Stimulated activated CD8-positive, alpha-beta memory T cell treated with anti-CD3 and anti-CD28 coated beads, Interleukin-12 subunit alpha, Interleukin-12 subunit beta, amount 100 ng/mL, for 4 hours (primary cell): ENCODE measurements at places on chromosomes 7 and 10.

- no peak for DNase-seq
Measured at GRCh38 chr7:94182066-94182465, 177.9 kb upstream of the BET1 start.

- DNase-seq: no peak
Measured at GRCh38 chr7:103009466-103010185, 65.0 kb downstream of the FBXL13 start.

GRCh38 chr10:77305650-77306632, 331.7 kb downstream of the KCNMA1 start:
- DNase-seq: no peak

DNA sequence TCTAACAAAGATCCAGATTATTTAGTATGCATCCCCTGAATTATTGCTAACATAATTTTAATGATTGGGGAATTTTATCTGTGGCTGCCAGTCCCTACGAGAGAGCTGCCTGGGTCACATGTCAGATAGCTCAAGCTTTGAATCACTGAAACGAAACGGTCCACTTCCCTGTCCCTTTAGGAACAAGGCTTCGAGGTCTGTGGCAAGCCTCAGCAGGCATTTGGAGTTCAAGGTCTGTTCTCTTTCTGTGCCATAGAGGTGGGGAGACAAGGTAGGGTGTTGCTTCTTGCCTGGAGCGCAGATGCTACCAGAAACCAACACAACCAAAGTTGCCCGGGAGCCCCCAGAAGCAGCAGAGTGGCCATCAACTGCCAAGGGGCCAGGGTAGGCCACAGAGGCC, 13.9 kb upstream of the SH2D4B start:
- DNase-seq: no peak

- DNase-seq: no peak
Measured at GRCh38 chr7:148395352-148395811, 195.2 kb upstream of the C7orf33 start.

DNA sequence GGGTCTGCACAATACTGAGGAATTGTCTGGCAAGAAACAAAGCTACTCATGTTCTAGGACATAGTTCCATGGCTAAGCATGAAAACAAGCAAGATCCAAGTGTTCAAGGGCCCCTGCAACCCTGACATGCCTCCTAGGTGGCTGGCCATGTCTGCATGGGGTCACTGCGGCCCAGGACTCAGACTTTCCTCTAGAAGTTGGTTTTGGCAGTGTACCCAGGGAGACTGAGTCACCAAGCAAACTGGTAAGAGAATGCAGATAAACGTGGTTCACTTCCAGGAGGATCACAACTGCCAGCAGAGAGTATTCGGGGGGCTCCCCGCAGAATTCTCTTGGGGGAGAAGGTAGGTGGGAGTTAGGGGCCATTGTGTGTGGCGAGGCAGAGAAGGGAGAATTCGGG, 7.4 kb upstream of the PFKFB3 start:
- no peak for DNase-seq

GRCh38 chr10:10055656-10056442, 961.8 kb upstream of the CELF2 start:
- no peak for DNase-seq

DNA sequence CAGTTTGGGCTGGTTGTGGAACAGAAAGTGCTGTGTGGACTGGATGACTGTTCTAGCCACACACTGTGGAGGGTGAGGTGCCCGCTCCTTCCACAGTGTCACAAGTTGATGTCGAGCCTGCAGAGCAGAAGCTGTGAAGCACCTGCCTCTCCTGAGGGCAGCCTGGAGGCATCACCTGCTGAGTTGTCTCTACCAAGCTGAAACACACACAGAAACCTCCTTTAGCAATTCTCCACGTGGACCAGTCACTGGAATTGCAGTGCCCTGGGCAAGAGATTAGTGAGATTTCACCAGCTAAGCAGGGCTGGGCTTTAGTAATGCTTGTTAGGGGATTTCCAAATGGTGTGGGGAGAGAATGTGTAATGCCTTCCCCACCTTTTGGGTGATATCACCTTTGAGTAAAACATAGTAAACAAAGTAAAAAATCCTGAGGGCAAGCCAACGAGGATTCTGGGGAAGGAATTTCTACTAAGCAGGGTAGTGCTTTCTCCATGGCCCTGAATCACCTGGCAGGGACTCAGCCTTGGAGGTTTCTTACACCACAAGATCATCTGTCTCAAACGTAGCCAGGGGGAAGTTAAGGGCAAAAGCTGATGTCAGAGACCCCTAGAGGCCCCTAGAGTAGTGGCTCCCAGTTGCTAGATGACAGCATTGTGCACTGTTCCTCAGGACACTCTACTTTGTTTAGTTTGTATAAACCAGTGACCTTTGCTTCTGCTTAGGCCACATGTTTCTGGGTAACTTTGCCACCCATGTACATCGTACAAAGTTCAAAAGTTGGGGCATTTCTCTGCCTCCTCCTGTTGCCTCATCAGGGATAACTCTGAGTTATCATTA, 233.1 kb upstream of the IGFBP3 start:
- no peak for DNase-seq

DNA sequence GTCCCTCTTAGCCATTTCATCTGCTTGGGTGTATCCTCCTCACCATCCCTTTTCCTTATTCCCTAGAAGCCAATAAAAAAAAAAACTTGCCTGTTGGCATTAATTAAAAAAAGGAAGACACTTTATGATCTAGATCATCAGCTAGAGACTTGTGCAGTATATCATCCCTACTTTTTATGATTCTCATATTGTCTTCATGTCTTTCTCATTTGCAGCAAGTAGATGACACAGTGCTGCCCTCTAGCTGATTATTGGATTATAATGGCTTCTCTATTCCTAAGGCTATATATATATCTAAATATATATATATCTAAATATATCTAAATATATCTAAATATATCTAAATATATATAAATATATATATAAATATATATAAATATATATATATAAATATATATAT, 272.4 kb upstream of the LRGUK start:
- DNase-seq: no peak

- no peak for DNase-seq
Measured at GRCh38 chr7:69714886-69715576, 116.8 kb downstream of the AUTS2 start.

DNA sequence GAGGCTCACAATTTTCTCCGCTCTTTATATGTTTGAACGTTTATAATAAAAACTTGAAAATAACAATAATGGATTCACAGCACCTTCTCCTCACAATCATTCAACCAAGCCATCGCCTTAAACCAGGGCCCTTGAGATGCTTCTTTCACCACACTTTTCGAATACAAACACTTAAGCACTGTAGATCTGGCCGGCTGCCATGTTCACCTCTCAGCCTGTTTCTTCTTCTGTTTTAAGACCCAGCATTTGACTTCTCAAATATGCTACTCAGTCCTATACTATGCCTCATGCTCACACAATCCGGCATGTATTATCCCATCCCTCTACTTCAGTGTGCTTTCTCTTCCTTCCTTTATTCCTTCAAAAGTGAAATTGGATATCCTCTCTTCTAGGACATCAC, 280.6 kb downstream of the TFEC start:
- DNase-seq: no peak

DNA sequence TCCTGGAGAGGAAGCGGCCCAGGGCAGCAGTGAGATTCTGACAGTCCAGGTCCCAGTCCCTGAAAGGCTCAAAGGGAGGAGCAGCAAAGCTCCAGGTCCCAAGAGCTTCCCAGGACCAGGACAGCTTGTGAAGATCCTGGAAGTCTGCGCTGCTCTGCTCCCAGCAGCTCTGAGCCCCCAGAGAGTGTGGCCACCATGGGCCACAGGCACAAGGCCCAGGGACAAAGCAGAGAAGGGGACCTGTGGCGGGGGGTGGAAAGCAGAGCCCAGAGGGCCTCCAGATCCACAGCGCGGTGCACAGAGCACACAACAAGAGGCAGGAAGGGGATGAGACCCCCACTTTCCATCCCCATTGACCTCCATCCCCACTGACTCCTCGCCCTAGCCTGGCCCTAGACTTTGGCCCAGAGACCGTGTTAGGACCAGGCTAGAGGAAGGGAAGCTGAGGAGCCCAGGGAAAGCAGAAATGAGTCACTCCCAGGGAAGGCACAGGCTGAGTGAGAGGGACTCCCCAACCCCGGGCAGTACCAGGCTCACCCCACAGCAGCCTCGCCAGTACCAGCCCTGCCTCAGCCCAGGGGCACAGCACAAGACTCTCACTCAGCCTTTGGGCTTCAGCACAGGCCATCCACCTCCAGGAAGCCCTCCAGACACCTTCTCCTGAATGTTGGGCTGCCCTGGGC, 75.5 kb downstream of the GRID1 start:
- DNase-seq: no peak

DNA sequence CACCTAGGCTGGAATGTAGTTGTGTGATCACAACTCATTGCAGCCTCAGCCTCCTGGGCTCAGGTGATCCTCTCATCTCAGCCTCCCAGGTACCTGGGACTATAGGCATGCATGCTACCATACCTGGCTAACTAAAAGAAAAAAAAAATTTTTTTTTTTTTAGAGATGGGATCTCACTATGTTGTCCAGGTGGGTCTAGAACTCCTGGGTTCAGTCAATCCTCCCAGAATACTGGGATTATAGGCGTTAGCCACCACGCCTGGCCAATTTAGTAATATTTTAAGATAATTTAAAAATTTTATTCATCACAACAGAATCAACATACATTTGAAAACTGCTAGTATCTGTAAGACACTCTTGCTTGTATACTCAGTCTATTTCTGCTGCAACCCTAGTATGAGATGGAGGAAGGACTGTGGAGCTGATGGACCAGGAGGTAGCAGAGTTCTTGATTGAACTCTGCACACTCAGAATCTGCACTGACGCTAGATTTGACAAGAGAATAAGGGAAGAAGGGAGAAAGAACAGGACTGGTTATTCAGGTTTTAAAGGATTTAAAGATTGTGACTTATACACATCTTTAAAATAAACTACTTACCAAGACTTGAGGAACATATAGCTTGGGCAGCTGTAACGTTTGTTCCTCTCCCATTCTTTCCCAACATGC, 57.6 kb downstream of the VCL start:
- no peak for DNase-seq

DNA sequence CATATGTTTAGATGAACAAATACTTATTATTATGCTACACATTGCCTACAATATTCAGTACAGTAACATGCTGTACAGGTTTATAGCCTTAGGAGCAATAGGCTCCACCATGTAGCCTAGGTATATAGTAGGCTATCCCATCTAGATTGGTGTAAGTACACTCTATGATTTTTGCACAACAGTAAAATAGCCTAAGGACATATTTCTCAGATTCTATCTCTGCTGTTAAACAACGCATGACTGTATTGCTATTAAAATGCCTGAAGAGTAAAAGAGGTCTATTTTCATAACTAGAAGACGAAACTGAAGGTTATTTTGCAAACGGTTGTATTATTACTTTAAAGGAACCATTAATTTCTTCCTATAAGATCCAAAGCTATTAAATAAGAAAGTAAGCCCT, 88.3 kb downstream of the SEMA3A start:
- no peak for DNase-seq

GRCh38 chr7:44134943-44135628, 6.0 kb downstream of the MYL7 start:
- DNase-seq: no peak

GRCh38 chr7:77197141-77197540, 2.5 kb downstream of the FGL2 start:
- no peak for DNase-seq

- no peak for DNase-seq
Measured at GRCh38 chr7:101216001-101216859, 1.2 kb downstream of the PLOD3 start.

DNA sequence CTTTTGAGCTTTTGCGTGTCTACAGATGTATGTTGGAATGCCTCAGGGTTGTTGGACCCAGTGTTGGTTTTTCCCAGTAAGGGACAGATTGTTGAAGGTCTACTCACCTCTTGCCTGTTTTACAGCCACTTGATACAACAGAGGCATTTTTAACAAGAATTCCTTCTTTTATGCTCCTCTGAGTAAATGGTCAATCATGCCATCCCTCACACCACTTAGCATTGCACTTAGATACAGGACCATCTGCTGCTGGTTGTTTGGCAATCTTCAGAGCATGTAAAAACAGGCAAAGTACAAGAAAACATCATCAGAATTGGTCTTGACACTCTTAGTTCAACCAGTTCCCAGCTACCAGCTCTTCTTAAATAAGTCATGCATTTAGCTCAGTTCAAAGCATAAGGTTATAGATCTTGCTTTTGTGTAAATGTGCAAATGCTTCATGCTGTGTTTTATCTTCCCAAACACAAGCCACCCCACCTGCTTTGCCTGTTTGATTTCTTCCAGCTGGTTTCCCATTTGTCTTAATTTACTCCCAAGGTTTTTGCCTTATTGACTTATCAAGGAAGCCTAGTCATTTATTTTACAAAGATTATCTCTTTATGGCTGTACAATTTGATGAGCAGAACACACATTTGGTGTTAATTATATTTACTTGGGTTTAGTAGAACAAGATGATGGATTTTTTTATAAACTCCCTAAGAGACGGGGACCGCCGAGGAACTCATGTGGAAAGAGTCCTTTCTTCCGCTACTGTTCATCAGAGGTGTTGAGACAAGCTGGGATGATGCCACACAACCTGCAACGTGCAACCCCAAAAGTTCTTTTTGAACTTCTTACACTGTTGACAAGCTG, 136.6 kb downstream of the AHR start:
- DNase-seq: no peak

GRCh38 chr10:67022099-67022498, 96.3 kb downstream of the LRRTM3 start:
- no peak for DNase-seq

- no peak for DNase-seq
Measured at GRCh38 chr10:52481986-52482555, 168.0 kb downstream of the DKK1 start.

GRCh38 chr7:83347945-83348444, 185.3 kb upstream of the PCLO start:
- no peak for DNase-seq

- DNase-seq: no peak
Measured at GRCh38 chr7:101835136-101835535, 17.7 kb downstream of the CUX1 start.

DNA sequence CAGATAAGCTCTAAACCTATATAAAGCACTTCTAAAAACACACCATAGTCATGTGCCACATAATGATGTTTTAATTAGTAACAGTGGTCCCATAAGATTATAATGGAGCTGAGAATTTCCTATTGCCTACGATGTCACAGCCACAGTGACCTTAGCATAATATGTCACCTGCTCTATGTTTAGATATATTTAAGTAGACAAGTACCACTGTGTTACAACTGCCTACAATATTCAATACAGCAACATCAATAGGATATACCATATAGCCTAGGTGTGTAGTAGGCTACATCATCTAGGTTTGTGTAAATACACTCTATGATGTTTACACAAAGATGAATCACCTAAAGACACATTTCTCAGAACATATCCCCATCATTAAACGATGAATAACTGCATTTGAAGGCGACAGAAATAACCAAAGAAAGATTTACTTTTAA, 24.5 kb downstream of the GPR22 start:
- no peak for DNase-seq

GRCh38 chr10:27826369-27826768, 80.8 kb upstream of the MKX start:
- no peak for DNase-seq

- DNase-seq: no peak
Measured at GRCh38 chr7:158289761-158290523, 297.7 kb downstream of the PTPRN2 start.

GRCh38 chr7:110573862-110574528, 516.9 kb upstream of the LRRN3 start:
- DNase-seq: no peak
